ENCODE measurements at places on chromosomes 1 and 21. TPM values are rescaled to one million over a fixed set of nuclear protein-coding genes. Genes with fewer than 3 reads are reported as not detected.

PDC gene
- total RNA-seq = not detected

KRTAP7-1 gene
- not detected for total RNA-seq

MASP2 gene
- total RNA-seq = not detected

CRP gene
- not detected for total RNA-seq

ZBTB8OS gene
- 29.1 TPM for total RNA-seq

PCSK9 gene
- total RNA-seq = 7.5 TPM

BARHL2 gene
- total RNA-seq = not detected

LZIC gene
- total RNA-seq = 21.5 TPM

PLA2G2D gene
- not detected for total RNA-seq

TCEA3 gene
- 3.6 TPM for total RNA-seq

BTBD19 gene
- total RNA-seq = 6.2 TPM

RNU1-3 gene
- total RNA-seq = not detected

MPZ gene
- total RNA-seq = 0.90 TPM

TSPAN2 gene
- total RNA-seq = not detected

ST6GALNAC5 gene
- not detected for total RNA-seq

AGT gene
- total RNA-seq = 0.16 TPM

SELL gene
- total RNA-seq = 0.81 TPM

LIN28A gene
- total RNA-seq = not detected

FAM72D gene
- not detected for total RNA-seq

XCL2 gene
- total RNA-seq = not detected

AK5 gene
- total RNA-seq = 38.5 TPM

ENAH gene
- 65.0 TPM for total RNA-seq

SETSIP gene
- not detected for total RNA-seq

PGLYRP3 gene
- not detected for total RNA-seq

SPRR1B gene
- total RNA-seq = not detected

TEX38 gene
- not detected for total RNA-seq

RAP1GAP gene
- total RNA-seq = 0.36 TPM

KRTAP20-2 gene
- not detected for total RNA-seq

ROR1 gene
- 35.4 TPM for total RNA-seq

TDRD5 gene
- total RNA-seq = not detected

PRKAA2 gene
- total RNA-seq = 0.16 TPM

TAS1R1 gene
- not detected for total RNA-seq

KIF17 gene
- total RNA-seq = 0.81 TPM

MYCL gene
- total RNA-seq = 0.81 TPM

DRAXIN gene
- total RNA-seq = 0.16 TPM

VANGL1 gene
- total RNA-seq = 9.9 TPM

THEM5 gene
- total RNA-seq = not detected

CENPF gene
- 10.8 TPM for total RNA-seq

RSBN1 gene
- 6.2 TPM for total RNA-seq

PWP2 gene
- 7.8 TPM for total RNA-seq

CHI3L2 gene
- 4.9 TPM for total RNA-seq

AMY1A gene
- total RNA-seq = not detected

ZNF436 gene
- total RNA-seq = 12.2 TPM

SPATA21 gene
- not detected for total RNA-seq

TENT5C gene
- 0.54 TPM for total RNA-seq

C21orf91 gene
- 3.4 TPM for total RNA-seq

MYOG gene
- total RNA-seq = not detected

CYP4Z1 gene
- total RNA-seq = not detected

TNFRSF1B gene
- total RNA-seq = 30.5 TPM

KRTAP21-2 gene
- not detected for total RNA-seq

NBPF6 gene
- not detected for total RNA-seq

FAM110D gene
- total RNA-seq = not detected

TBCE gene
- 29.5 TPM for total RNA-seq

FAM177B gene
- not detected for total RNA-seq

IRF6 gene
- total RNA-seq = 0.32 TPM

AMPD1 gene
- not detected for total RNA-seq

SLAMF1 gene
- total RNA-seq = 0.16 TPM

CD34 gene
- 18.3 TPM for total RNA-seq
